ENCODE measurements at places on chromosomes 2 and 18. TPM values are rescaled to one million over a fixed set of nuclear protein-coding genes. Genes with fewer than 3 reads are reported as not detected.

DNA sequence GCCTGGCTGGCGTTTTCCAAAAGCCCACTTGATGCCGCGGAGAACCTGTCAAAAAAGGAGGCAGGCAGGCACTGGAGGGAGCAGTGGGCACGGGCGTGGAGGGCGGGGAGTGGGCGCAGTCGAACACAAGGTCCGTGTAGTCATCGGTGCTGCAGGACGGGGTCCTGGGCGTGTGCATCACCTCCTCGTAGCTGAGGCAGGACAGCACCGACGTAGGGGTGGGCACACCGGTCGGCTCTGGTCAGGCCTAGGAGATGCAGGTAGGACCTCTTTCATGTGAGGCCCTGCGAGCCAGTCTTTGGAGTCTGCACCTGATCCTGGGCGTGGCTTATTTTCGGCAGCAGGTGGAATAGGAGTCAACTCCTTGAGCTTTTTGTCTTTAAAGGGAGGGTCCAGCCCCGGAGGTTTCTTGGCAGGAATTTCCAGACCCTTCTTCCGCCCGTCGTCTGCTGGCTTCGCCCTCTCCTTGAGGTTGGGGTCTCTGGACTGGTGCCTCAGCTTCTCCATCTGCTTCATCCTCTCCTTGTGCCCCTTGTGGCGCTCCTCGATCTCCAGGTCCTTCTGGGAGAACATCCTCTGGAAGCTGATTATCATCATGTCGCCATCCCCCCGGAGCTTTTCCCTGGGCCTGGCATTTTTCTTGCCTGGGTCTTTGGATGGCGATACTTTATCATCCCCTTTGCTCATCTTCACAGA lies 892.5 kb upstream of the LRRTM1 start:
- H3K36me3 ChIP-seq: peaks cover 3% of the 10 kb centered on the region
- no peak overlapping the region for H3K4me3 ChIP-seq
- DNase-seq: no peak

DNA sequence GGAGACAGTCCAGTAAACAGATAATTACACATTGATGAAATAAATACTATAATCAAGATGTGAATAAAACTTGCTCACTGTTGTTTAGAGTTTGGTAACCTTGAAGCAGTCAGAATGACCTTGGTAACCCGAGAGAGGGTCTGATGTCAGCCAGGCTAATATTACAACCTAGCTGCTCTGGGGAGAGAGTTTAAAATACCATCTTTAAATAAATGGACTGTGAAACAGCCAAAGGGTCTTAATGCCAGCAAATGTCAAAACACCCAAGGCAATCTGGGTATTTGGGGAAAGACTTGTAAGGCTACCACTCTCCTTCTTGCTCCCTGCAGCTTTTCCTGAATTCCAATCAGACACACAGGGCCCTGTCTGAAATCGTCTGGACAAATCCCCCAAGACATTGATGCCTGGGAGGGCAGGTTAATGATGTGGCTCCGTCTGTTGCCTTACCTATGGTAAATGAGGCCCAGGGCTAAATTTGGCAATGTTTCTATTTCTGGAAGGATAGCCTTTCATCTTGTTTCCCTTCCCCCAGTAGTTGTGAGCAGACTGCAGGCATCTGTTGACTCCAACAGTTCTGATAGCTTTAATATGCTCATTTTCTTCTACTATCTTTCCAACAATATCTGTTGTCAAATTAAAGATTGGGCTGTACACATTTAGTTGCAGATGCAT lies 43.0 kb upstream of the ITGB6 start:
- no peaks in the 10 kb centered on the region for H3K4me1 ChIP-seq
- H3K27ac ChIP-seq: no peak overlapping the region
- peaks cover 1% of the 10 kb centered on the region for H3K27me3 ChIP-seq
- H3K36me3 ChIP-seq: no peaks in the 10 kb centered on the region
- DNase-seq: no peak

- no peaks in the 10 kb centered on the region for H3K4me1 ChIP-seq
- no peak within 1 kb of the TSS for H3K4me3 ChIP-seq
- DNase-seq: no peak
- no peak within 1 kb of the TSS for H3K27ac ChIP-seq
- H3K36me3 ChIP-seq: no peaks in the 10 kb centered on the region
Observed at GRCh38 chr2:149038442-149039212, at the start of gene LYPD6B. Gene LYPD6B, plus strand, starts transcription at chr2:149038699. Its CDS starts 92,250 bp downstream, at chr2:149130949.

- no peak overlapping the region for H3K4me3 ChIP-seq
- H3K27ac ChIP-seq: no peak overlapping the region
- peaks cover 2% of the 10 kb centered on the region for H3K27me3 ChIP-seq
- no peaks in the 10 kb centered on the region for H3K4me1 ChIP-seq
Observed at GRCh38 chr2:109527079-109527478, 86.7 kb downstream of the SEPTIN10 start.

GRCh38 chr2:10536569-10537133 lies 88.5 kb upstream of the ODC1 start:
- H3K36me3 ChIP-seq: no peaks in the 10 kb centered on the region
- no peak for DNase-seq
- peak overlapping the region; percentile 34 for H3K27ac ChIP-seq
- peak overlapping the region; percentile 66 for H3K4me3 ChIP-seq
- peaks cover 16% of the 10 kb centered on the region for H3K4me1 ChIP-seq

GRCh38 chr2:19632403-19632991 lies 269.3 kb downstream of the TTC32 start:
- H3K4me3 ChIP-seq: no peak overlapping the region
- H3K4me1 ChIP-seq: no peaks in the 10 kb centered on the region
- no peak overlapping the region for H3K27ac ChIP-seq
- H3K36me3 ChIP-seq: no peaks in the 10 kb centered on the region
- H3K27me3 ChIP-seq: peaks cover 2% of the 10 kb centered on the region
- no peak for DNase-seq

DNA sequence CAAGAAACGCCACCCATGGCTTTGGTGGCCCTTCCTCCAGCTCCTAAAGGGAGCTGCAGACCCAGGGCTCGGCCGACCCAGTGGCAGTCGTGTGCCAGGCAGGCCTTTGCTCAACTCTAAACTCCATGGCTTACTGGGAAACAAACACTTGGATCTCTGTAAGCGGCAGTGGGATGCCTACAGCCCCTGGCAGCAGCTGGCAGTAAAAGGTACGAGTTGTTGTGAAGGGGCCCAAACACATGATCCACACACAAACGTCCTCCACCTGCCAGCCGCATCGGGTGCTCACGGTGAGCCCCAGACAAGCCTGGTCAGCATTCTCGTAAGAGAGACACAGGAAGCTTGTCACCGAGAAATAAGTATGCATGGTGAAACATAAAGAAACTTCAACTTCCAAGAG lies 214.9 kb downstream of the MGAT5 start:
- H3K27me3 ChIP-seq: peaks cover 2% of the 10 kb centered on the region
- no peak overlapping the region for H3K27ac ChIP-seq
- no peaks in the 10 kb centered on the region for H3K36me3 ChIP-seq
- no peaks in the 10 kb centered on the region for H3K4me1 ChIP-seq
- no peak for DNase-seq

- no peaks in the 10 kb centered on the region for H3K36me3 ChIP-seq
- DNase-seq: no peak
- H3K4me3 ChIP-seq: no peak overlapping the region
- H3K4me1 ChIP-seq: no peaks in the 10 kb centered on the region
Observed at GRCh38 chr2:13698847-13699246, 933.7 kb upstream of the LRATD1 start.

GRCh38 chr2:170375192-170375591 lies 197.2 kb downstream of the MYO3B start:
- no peaks in the 10 kb centered on the region for H3K36me3 ChIP-seq
- H3K27ac ChIP-seq: no peak overlapping the region
- H3K4me3 ChIP-seq: no peak overlapping the region
- H3K27me3 ChIP-seq: peaks cover 18% of the 10 kb centered on the region
- H3K4me1 ChIP-seq: peaks cover 3% of the 10 kb centered on the region
- no peak for DNase-seq

The SFT2D3 gene
- 3.4 TPM for polyA plus RNA-seq

The TMEM247 gene
- polyA plus RNA-seq: not detected

The M1AP gene
- not detected for polyA plus RNA-seq

Measured in immature natural killer cell (primary cell).